Purkinje cell (primary cell): ENCODE measurements at places on chromosomes 5 and 9. TPM values are rescaled to one million over a fixed set of nuclear protein-coding genes. Genes with fewer than 3 reads are reported as not detected.

Gene OMD
- polyA plus RNA-seq = 1.6 and 3.0 TPM in 2 replicates

Gene DOCK2
- 0.62 TPM in 1 of 2 replicates, not detected in the other for polyA plus RNA-seq

Gene WNT8A
- not detected in 2 replicates for polyA plus RNA-seq

Gene ECSCR
- polyA plus RNA-seq = 2.1 TPM in 1 of 2 replicates, not detected in the other
